Activated T-helper 1 cell treated with anti-CD3 and anti-CD28 coated beads, Interleukin-12 subunit alpha, Interleukin-12 subunit beta, Interleukin-2, Interleukin-4 antibody, amounts not matched to agents 30 ng/mL and 10 ng/mL and 1 ng/mL, durations not matched to agents 14 hours and 24 hours and 36 hours (primary cell): ENCODE measurements at places on chromosomes 13 and 19.

DNA sequence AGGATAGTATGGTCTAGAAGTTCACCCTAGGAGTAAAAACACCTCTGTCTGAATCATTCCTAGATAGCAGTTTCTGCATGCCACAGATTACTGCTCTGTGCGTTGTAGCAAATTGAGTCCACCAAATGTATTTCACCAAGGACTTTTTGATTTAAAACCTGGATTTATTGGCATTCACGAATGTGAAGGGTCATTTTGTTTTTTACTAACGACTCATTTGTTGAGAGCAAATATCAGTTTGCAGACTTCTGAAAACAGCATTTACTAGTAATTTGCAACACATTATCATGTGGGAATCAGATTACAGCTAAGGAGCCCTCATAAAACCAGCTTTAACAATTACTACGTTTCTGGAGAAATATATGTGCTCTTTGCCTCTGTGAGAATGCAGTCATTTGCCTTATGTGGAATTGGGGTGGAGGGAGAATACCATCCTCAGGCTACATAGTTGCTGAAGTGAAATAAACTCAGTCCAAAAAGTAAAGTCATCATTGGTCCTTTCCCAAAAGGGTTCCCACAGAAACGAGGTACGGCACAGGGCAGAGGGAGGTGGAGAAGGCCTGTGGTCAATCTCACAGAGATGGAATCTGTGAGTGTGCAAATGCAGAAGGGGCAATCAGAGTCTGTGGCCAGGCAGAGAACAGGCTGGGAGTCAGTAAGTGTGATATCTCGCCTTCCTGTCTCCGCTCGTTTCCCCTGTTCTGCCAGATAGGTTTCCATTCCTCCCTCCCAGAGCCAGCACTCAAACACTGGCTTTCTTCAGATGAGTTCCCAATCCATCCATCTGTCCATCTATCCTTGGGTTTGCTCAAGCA lies 63.1 kb downstream of the DLEU7 start:
- DNase-seq = no peak

- no peak for DNase-seq
Observed at GRCh38 chr19:31330761-31331160, 18.5 kb downstream of the TSHZ3 start.

DNA sequence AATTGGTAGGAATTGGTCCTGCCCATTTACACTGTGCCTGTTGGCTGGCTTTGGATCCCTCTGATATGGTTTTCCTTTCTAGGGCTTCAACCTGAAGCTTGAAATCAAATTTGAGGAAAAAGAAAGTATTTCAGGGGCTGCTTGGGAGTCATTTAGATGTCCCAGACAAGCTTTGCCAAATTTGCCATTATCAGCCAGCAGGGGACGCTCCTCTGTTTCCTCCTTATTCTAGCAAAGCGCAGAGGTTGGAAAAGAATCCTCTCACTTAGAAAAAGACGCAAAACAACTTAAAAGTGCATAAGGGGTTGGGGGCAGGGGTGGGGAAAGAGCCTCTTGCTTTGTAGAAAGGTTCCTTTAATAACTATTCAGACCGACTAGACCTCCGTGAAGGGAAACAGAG lies 1211.1 kb upstream of the PCDH20 start:
- no peak for DNase-seq

DNA sequence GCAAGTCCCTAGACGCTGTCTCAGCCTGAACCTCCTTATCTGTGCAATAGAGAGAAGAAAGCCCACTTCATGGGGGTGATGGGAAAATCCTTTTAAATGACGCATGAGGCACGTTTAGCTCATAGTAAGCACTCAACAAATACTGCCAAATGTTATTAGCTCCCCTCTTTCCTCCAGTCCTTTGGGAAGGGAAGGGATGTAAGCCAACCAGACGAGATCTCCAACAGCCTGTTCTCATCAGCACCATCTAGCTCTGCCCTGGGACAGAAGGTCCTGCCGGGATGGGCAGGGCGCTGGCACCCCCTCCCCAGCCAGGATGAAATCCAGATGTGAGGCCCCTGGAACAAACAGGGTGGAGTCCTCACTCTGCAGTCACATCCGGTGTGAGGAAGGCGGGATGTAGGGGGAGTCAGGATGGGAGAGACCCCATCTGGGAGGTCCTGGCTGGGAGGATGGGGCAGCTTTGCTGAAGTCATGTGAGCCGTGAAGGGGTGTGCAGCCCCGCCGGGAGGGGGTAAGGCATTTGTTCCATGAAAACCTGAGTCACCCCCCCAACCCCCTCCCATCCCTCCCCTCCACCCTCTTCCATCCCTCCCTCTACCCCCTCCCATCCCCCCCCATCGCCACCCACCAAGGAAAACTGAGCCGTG lies 4.6 kb downstream of the S1PR2 start:
- DNase-seq = no peak

DNA sequence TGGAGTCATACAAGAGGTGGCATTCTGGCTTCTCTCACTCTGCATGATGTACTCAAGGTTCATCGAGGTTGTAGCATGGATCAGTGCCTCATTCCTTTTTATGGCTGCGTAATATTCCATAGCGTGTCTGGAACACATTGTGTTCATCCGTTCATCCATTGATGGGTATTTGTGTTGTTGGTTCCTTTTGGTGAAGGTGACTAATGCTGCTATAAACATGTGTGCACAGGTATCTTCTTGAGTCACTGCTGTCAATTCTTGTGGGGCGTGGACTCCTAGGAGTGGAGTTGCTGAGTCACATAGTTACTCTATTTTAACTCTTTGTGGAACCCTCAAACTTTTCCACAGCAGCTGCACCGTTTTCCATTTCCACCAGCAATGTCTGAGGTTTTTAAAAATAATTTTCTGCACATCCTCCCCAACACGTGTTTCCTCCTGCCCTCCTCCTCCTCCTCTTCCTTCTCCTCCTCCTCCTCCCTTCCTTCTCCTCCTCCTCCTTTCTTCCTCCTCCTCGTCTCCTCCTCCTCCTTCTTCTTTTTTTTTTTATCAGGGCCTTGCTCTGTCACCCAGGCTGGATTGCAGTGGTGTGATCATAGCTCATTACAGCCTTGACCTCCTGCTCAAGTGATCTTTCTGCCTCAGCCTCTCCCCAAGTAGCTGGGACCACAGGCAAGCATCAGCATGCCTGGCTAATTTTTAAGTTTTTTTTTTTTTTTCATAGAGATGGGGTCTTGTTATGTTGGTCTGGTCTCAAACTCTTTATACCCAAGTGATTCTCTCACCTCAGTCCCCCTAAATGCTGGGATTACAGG lies 2.0 kb upstream of the TMEM221 start:
- DNase-seq = peak; percentile 14

DNA sequence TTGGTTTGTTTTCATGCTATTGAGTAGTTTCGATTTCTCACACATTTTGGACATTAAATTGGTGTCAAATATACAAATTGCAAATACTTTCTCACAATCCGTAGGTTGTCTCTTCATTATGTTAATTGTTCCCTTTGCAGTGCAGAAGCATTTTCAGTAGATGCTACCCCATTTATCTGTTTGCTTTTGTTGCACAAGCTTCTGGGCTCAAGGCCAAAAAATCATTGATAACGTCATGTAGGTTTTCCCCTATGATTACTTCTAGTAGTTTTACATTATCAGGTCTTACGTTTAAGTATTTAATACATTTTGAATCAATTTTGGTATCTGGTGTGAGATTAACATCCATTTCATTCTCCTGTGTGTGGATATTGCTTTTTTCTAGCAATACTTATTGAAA lies 14.0 kb upstream of the ZNF347 start:
- no peak for DNase-seq

GRCh38 chr19:17719730-17720400 lies 585 bp downstream of the MAP1S start:
- peak; percentile 14 for DNase-seq

GRCh38 chr19:33248954-33249613 lies 23.4 kb upstream of the SLC7A10 start:
- DNase-seq = no peak

- DNase-seq = no peak
Observed at GRCh38 chr19:40249781-40250180, 23.3 kb upstream of the CCNP start.

GRCh38 chr19:7730286-7731217 lies 1.4 kb downstream of the CLEC4G start:
- no peak for DNase-seq

- peak; percentile 28 for DNase-seq
Observed at GRCh38 chr19:13764821-13765394, 586 bp downstream of the MRI1 start.

GRCh38 chr19:37594982-37595382 lies 306 bp downstream of the ZNF540 start:
- peak; percentile 35 for DNase-seq

DNA sequence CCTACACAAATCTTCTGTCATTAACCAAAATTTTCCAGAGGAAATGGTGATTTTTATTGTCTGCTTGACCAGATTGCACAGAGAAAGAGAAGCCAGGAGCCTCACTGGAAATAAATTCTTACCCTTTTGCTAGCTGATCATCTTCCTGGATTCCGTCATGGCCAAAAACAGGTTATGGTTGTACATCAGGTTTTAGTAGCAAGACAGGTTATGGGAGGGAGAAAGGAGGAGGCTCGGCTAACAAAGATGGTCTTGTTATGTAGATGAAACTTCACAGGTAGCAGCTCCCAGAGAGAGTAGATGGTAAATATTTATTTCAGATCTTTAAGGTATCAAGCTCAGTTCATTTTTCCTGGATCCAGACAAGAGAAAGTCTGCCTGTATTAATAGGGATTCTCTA lies 19.7 kb upstream of the CEACAM3 start:
- no peak for DNase-seq

GRCh38 chr19:31145007-31145406 lies 204.2 kb downstream of the TSHZ3 start:
- no peak for DNase-seq

GRCh38 chr19:39401549-39402345 lies 4.9 kb upstream of the ZFP36 start:
- DNase-seq = peak; percentile 69

- DNase-seq = no peak
Observed at GRCh38 chr19:7815325-7815724, 14.7 kb upstream of the EVI5L start.

- no peak for DNase-seq
Observed at GRCh38 chr13:45406421-45406820, 11.8 kb downstream of the SLC25A30 start.

GRCh38 chr19:17831419-17831888 lies 10.1 kb upstream of the INSL3 start:
- DNase-seq = no peak

DNA sequence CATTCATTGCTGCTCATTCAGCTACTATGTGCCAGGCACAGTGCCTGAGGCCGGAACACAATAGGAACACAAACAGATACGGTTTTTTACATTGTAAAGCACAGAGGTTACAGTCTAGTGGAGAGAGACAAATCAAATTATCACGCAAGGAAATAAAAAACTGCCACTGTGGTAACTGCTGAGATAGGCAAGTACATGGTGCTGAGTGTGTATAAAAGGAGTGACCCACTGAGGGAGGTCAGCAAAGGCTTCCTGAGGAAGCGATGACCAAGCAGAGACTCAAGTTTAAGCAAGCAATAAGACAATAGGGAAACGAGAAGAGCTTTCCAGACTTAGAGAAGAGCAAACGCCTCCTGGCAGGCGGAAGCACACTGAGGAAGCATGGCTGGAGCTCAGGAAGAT lies 56.4 kb downstream of the NUFIP1 start:
- DNase-seq = no peak

- no peak for DNase-seq
Observed at GRCh38 chr19:19259741-19260140, 13.4 kb downstream of the TM6SF2 start.

DNA sequence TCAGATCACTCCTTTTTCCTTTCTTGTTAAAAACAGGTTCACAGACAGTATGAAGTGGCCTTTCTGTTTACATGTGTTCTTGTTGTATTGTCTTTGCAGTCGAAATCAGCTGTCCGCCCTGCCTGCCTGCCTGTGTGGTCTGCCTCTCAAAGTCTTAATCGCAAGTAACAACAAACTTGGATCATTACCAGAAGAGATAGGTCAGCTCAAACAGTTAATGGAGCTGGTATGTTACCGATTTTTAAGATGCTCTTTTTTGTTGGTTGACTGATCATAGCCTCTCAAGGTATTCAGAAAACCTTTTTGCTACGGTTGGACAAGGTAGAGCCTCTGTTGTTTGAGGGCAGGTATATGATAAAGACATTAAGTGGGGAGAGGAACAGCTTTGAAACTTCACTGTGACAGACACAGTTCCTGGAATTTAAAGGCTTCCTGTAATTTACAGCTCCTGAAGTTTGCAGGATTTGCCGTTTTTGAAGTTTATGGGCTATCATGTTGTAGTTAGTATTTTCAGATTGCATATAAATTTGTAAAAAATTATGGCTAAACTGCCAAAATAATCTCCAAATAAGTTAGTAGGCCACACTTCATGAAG lies 116.1 kb downstream of the LRCH1 start:
- DNase-seq = no peak

DNA sequence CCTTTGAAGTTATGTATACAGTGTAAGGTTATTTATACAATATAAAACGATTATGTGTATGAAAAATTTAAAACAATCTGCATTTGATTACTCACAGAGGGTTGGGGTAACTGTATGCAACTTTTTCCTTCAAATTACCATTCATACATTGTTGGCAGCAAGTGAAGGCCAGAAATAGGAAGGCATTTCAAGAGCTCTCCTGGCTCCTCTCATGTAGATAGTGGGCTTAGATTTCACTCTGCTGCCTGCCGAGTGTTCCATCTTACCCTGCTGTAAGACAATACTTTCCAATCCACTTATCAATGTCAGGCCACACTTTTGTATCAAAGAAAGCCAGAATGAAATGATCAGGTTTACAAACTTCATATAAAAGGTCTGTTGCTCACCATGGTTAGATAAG lies 245.2 kb downstream of the DNAJC15 start:
- DNase-seq = no peak

GRCh38 chr19:46192992-46193650 lies 36.4 kb upstream of the IGFL1 start:
- DNase-seq = no peak

DNA sequence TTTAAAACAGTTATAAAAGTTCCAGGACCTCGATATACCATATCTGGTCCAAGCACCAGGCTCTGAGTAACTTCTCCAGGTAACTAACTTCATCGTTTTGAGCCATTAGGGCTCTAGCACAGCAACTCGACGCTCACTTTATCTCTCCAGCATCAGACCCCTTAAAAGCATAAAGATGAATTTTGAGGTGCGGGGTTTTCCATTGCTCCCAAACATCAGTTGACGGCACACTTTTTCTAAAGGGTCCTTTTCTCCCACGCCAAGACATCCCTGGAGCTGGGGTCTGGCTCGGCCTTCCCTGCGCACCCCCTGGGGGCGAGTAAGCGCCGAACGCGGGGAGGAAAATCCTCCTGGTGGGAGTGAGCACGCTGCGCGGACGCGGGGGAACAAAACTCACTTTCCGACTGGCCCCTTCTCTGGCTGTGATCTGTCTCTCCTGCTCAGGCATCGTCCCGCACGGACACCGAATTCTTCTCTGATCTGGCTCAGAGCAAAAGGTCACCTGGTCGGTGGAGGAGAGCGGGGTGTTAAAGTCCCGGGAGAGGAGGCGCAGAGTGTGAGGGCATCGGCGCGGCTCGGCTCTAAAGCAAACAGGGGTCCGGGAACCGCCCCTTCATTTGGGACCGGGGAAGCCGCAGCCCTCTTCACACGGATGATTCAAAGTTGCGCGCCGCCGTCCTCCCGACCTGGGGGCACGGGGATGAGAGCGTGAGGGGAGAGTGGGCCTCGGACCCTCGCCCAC lies at the start of gene ATP7B:
Gene ATP7B (minus strand): TSS at position 561 of the 742 bp plus-strand sequence. CDS start 113 bp downstream, at position 448.
- no peak for DNase-seq
